ENCODE measurements at places on chromosomes 3 and 15.

GRCh38 chr3:139074565-139075115 is 29.9 kb upstream of the PRR23C start:
- no peak for DNase-seq

GRCh38 chr15:80662129-80662528 is 33.0 kb upstream of the ABHD17C start:
- no peak for DNase-seq

DNA sequence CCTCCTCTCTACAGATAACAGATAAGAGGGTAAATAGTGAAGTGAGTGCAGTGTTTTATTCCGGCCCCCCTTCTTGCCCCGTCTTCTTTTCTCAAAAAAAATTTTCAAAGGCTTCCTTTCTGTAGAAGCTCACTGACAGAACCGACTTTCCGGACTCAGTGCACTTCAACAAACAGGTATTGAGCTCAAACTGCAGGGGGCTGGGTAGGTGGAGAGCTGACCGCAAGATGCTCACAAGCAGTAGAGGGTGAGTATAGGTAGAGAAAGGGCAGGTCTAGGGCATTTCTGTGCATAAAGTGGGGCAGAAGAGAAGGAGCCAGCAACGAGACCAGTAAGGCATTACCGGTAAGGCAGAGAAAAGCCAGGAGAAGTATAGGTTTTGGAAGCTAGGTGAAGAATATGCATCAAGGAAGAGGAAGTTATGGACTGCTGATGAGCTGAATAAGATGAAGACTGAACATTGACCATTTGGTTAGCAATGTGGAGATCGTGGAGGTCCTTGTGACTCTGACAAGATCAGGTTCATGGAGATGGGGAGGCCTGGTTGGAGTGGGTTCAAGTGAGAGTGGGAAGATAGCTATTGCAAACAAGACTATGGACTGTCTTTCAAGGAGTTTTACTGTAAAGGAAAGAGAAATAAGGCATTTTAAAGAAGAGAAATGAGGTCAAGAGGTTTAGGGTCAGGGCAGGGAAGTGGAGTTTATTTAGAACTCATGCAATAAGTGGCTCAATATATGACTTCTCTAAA is 97.4 kb downstream of the ST6GAL1 start:
- peak; percentile 81 for DNase-seq

GRCh38 chr3:101722394-101723173 is 1.8 kb upstream of the CEP97 start:
- peak; percentile 48 for DNase-seq

GRCh38 chr3:12318758-12319621 is 30.1 kb downstream of the PPARG start:
- DNase-seq: no peak

- no peak for DNase-seq
Measured at GRCh38 chr15:47861111-47861903, 144.0 kb downstream of the SEMA6D start.

- DNase-seq: no peak
Measured at GRCh38 chr3:10928961-10929471, 63.5 kb upstream of the SLC6A1 start.

GRCh38 chr3:67981077-67981476 is 326.7 kb upstream of the SUCLG2 start:
- no peak for DNase-seq

DNA sequence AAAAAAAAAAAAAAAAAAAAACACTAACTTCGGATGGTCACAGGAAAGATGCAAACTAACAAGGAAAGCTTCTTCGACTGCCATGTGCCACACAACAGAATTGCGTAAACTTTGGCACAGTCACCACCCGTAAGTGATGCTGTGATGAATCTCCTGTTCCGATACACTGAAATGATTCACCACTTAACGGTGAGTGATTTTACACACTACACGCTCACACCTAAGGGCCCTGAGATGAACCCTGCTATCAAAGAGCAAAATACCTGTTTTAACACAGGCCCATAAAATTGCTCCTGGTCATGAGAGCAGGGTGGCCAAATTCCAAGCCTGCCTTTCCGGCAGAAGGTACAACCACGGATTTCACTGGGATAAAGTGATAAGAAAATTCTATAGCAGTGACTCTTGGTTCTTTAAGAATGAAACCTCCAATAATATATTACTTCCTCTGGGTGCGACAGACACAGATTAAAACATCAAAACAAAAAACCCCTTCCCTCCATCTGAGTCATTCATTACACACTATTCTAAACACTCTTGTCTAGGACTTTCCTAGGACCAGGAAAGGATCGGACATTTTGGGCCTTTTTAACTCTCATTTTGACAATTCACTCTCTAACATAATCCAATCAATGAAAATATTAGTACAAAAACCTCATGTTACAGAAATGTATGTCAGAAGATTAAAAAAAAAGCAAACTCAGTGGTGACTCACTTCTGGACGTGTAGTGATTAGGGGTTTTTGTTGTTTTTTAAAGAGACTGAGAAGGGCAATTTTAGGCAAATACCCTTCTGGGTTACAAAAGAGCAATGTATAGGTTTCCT is 28.3 kb downstream of the LRIG1 start:
- DNase-seq: no peak

GRCh38 chr3:137165117-137165806 is 207.5 kb downstream of the IL20RB start:
- no peak for DNase-seq

- DNase-seq: no peak
Measured at GRCh38 chr3:111325160-111325718, 216.8 kb upstream of the CD96 start.

Measured in T-cell (primary cell).